ENCODE measurements at places on chromosomes 11 and 22. TPM values are rescaled to one million over a fixed set of nuclear protein-coding genes. Genes with fewer than 3 reads are reported as not detected.

DNA sequence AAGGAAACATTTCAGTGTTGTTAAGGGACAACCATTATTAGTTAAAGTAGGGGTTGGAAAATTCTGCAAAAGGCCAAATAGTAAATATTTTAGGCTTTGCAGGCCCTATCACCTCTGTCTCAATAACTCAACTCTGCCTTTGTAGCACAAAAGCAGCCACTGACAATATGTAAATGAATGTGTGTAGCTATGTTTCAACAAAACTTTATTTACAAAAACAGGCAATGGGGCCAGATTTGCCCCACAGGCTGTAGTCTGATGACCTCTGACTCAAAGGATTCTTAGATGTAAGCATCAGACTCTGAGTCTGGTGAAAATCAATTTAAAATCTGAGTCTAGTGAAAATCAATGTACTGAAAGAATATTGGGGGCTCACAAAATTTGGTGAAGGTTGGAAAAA is 50.3 kb downstream of the PAK1 start:
- H3K27ac ChIP-seq: no peak overlapping the region
- no peak overlapping the region for H3K4me3 ChIP-seq
- no peaks in the 10 kb centered on the region for H3K27me3 ChIP-seq

The CHRNA10 gene
- total RNA-seq: 2.4 TPM

DNA sequence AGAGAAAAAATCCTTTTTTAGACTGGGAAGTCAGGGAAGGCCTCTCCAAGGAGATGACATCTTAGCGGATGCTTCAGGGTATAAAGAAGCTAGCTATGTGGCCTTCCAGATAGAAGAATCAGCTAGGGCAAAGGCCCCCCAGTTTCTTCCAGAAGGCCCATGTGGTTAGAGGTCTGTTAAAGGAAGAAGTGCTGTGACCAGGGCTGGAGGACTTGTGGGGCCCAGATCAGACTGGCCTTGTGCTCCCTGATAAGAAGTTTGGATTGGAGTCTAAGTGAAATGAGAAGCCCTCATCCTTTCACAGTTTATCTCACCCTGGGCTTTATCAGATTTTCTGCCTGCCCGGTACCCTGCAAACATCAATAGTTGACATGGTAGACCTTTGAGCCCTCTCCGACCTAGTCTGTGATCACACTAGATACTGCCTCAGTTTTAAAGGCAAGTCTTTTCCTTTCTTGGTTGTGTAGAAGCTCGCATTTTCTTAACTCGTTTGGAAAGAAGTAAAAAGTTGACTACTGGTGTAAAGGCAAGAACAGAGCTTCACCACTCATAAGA is 7.8 kb downstream of the AMPD3 start:
- peaks cover 43% of the 10 kb centered on the region for H3K36me3 ChIP-seq
- H3K4me1 ChIP-seq: peaks cover 29% of the 10 kb centered on the region
- H3K27me3 ChIP-seq: no peaks in the 10 kb centered on the region
- no peak overlapping the region for H3K27ac ChIP-seq
- H3K4me3 ChIP-seq: no peak overlapping the region
- DNase-seq: no peak

The SPON1 gene
- 3.9 TPM for total RNA-seq

GRCh38 chr11:44967930-44968496 is 17.3 kb upstream of the TP53I11 start:
- no peaks in the 10 kb centered on the region for H3K4me1 ChIP-seq
- H3K27me3 ChIP-seq: peaks cover 6% of the 10 kb centered on the region
- H3K27ac ChIP-seq: no peak overlapping the region
- no peak overlapping the region for H3K4me3 ChIP-seq
- no peak for DNase-seq
- H3K36me3 ChIP-seq: no peaks in the 10 kb centered on the region

Measured in activated naive CD8-positive, alpha-beta T cell treated with anti-CD3 and anti-CD28 coated beads, Interleukin-2, amount 10 ng/mL, durations not matched to agents 7 days and 5 days (primary cell).